ENCODE measurements at places on chromosomes 4 and X.
A peak's percentile ranks its signal among the peaks of the same experiment; 100 is the strongest.

- DNase-seq = no peak
Observed at GRCh38 chr4:129153700-129154099, 57.7 kb downstream of the C4orf33 start.

DNA sequence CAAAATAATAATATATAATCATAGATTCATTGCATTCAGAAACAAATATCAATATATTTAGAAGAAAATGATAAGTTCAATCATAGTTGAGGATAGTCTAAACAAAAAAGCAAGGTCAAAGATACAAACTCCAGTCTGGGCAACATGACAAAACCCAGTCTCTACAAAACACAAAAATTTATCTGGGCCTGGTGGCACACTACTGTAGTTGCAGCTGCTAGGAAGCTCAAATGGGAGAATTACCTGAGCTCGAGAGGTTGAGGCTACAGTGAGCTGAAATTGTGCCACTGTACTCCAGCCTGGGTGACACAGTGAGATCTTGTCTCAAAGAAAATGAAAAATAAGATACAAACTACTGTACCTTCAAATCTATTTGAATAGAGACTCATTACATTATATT, 52.7 kb upstream of the ANXA10 start:
- no peak for DNase-seq

DNA sequence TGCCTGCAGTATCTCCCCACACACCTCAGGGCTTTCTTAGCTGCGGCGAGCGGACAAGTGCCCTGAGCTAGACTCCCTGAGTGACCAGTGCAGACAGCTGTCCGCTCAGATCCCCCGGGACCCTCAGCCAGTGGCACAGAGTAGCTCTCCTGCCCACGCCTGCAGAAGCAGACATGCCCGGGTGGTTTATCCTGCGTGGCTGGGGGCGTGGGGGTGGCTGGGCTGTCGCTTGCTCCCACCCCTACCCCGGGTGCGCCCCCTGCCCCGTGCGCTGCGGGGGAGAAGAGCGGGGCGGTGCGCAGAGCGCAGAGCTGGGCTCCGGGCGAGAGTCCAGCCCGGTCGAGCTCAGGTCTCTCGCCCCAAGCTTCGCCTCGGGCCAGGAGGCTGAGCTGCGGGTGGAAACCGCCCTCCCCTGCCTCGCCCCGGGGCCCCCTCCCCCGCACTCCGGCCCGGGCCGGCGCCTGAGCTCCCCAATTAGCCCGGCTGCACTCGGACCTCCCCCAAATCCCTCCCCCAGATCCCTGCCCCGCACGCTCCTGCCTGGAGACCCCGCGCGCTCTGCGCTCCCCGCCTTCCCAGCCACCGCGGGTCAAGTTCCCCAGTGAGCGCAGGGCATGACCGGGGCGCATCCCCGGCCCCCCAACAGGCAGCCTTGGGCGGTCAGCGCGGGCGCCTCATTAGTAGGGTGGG, 11.7 kb upstream of the SHOX start:
- no peak for DNase-seq

GRCh38 chr4:35342833-35343232, 901.5 kb downstream of the ARAP2 start:
- no peak for DNase-seq

- no peak for DNase-seq
Observed at GRCh38 chr4:54231419-54231767, 2.3 kb downstream of the PDGFRA start.

- no peak for DNase-seq
Observed at GRCh38 chr4:147040874-147041273, 95.2 kb upstream of the TTC29 start.

DNA sequence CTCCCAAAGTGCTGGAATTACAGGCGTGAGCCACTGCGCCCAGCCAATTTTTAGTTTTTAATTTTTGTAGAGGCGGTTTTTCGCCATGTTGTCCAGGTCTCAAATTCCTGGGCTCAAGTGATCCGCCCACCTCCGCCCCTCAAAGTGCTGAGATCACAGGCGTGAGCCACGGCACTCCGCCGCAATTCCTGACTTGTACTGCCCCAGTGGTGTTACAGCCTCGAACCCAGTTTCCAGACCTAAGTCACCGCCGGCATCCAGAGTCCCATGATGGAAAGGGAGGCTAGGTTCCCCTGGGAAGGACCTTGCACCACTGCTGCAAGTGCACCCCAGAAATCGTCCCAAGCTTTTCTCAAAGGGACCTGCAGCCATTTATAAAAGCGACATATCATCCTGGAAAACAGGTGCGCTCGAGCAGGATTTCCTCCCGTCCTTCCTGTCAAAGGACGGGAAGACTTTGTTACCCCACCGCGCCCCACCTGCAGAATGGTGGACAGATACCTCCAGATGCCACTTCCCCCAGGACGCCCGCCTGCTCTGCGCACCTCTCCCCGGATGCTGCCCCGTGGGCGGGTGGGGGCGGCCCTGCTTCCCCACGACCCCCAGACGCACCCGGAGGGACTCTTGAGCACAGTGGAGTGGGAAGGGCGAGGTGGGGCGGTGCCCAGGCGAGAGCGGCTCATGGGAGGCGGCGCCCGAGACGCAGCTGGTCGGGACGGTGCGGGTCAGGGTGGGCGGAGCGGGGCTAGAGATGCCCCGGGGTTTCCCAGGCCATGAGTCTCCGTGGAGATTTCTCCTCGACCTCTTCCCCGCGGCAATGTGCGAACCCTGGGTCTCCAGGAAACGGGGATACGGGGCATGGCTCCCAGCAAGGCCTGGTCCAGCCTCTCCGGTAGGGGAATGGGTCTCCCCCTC, 947 bp upstream of the RPL10 start:
- peak; percentile 45 for DNase-seq

DNA sequence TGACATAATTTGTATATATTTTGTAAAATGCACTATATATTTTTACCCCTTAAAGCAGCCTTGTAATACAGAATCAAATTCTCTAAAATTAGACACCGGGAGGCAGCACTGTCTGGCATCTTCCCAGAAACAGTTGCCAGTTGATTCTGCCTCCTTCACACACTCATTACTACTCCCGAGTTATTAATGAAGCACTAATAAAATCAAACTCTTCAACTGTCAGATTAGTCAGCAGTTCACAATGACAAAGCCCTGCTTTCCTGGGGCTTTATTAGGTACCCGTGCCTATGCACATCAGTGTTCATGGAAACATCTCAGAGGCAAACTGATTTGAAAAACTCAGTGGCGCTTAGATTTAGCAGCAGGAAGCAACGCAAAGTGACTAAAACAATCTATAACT, 103.5 kb upstream of the VEGFC start:
- no peak for DNase-seq

- DNase-seq = no peak
Observed at GRCh38 chr4:40316782-40317635, 18.1 kb upstream of the CHRNA9 start.

DNA sequence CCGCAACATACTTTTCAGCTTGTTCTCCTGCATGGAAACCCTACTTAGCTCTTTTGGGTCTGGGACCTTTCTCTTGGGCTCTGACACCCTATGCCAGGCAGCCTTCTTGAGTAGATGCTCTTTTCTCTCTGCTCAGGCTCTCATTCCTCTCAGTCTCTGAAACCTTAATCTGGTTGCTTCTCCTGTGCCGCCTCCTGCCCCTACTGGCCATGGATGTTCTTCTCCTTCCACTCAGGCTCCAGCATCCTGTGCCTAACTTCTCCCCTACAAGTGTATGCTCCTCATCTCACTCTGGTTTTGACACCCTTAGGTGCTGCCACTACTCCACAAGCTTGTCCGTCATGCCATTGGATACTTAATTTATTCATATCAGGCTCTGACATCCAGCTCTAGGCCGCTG, 15.2 kb downstream of the BLTP1 start:
- no peak for DNase-seq

DNA sequence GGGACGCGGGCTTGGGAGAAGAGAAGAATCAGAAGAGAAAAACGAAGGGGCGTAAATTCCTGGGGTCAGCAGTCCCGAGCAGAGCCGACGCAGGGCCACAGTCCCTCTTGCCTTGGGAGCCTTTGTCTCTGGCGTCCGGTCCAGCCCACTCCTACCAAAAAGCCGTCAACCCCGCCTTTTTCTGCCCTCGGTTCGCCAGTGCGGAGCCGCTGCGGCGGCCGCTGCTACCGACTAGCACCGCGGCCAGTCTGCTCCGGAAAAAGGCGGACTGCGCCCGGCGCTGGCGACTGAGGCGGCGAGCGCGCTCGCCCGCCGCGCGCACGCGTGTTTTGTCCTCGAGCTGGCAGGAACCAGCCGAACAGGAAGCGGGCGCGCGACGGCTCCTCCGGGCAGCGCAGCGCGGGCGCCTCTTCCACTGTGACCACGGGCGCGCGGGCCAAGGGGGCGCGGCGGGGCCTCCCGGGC, 502 bp downstream of the HNRNPDL start:
- DNase-seq = no peak

- no peak for DNase-seq
Observed at GRCh38 chr4:15719506-15719905, 16.6 kb downstream of the BST1 start.

- DNase-seq = no peak
Observed at GRCh38 chr4:2059046-2059725, at the start of gene NAT8L. NAT8L (plus strand) TSS chr4:2059327; CDS start chr4:2059512, 185 bp downstream.

DNA sequence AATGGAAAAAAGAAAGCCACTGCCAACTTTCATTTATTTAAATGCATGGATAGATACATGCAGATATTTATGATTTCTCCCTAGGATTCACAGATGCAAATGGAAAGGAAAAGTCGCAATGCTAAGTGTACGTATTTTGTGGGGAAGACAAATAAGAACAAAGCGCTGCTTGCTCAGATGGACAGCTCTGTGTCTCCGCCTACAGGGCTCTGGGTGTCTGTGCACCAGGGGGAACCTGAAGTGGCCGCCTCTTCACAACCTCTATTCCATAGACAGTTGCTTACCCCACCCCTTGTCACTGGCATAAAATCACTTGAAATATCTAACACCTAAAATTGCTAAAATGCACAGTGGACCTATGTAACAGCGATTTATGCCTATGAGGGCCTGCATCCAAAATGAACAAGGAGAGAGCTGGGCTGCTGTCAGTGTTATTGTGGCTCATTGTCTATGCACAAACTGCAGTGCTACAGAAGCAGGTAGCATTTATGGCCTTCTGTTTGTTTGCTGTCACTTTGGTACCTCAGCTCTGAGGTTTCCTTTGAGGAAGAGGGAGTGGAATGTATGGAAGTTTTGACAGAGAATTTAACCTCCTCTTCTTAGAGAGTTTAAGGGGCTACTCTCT, 58.6 kb upstream of the PAGE1 start:
- peak; percentile 7 for DNase-seq

DNA sequence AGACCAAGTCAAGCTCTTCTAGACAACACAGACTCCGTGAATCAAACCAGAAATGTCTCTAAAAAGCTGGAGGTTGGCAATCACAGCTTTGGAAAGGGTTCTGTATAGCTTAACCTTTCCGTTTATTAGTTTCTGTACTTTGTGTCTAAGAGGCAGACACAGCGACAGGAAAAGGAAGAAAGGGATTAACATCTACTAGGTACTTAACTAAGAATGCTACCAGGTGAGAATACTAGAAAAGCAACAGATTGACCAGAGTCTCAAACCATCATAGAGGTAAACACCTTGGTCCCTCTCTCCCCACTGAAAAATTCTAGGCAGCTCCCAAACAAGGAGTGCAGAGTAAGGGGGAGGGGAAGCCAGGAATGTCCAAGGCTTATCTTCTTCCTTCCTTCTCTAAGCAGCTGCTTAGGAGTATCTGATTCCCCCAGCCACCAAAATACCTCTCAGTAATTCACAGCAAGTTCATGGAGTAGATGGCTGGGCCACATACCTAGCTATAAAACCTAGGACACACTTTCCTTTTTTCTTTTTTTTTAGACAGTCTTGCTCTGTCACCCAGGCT, 80.8 kb downstream of the APBB2 start:
- DNase-seq = no peak

GRCh38 chrX:75303795-75304194, 29.9 kb downstream of the UPRT start:
- no peak for DNase-seq

DNA sequence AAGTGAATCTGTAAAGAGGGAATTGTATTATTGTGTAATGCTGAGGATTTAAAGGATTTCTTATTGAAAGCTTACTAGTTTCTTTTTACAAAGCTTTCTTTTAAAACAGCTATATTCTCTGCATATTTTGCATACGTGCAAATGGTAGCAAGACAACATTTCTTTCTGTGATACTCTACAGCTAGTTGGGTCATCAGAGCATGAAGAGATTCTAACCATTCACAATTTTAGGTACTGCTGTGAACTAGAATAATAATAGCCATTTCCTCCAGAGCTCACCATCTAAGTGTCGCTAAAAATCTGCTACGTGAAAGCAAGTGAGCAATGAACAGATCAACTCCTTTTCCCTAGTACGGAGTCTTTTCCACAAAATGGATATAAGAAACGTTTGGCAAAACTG, 37.3 kb downstream of the ARHGAP6 start:
- DNase-seq = no peak

- peak; percentile 52 for DNase-seq
Observed at GRCh38 chr4:185183622-185184281, 20.0 kb downstream of the CFAP97 start.
